ENCODE measurements at places on chromosomes 12 and 14. TPM values are rescaled to one million over a fixed set of nuclear protein-coding genes. Genes with fewer than 3 reads are reported as not detected.
A peak's percentile ranks its signal among the peaks of the same experiment; 100 is the strongest.

GRCh38 chr12:51187370-51187987 lies 14.5 kb upstream of the TFCP2 start:
- H3K4me3 ChIP-seq, result no peak overlapping the region
- no peak overlapping the region for H3K27ac ChIP-seq
- H3K36me3 ChIP-seq, result peaks cover 34% of the 10 kb centered on the region
- H3K27me3 ChIP-seq, result no peaks in the 10 kb centered on the region
- DNase-seq, result no peak

SNAPC1 gene
- 8.3 TPM for total RNA-seq

DNA sequence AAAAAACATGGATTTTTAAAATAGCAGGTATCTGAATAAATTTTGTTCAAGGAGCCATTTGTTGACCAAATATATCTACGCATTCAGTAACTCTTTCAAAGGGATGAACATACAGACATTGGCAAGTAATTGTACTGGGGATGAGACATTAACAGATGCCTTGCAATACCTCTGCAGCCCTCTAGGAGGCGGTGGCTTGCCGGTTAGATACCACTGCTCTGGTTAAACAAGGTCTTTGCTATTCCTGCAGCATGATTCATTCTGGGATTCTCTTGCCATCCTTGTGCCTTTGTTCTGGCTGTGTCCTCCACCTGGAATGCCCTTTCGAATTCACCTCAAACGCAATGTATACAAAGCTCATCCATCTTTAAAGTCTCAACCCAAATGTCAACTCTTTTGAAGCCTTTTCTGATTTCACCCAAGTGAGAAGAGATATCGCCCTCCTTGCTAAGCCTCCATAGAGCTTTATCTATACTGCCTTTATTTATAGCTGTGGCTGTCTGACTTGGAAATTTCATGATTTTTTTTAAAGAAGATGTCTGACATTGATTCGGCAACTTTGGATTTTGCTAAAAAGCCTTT lies 131.0 kb upstream of the SRRM4 start:
- no peaks in the 10 kb centered on the region for H3K4me1 ChIP-seq
- no peak overlapping the region for H3K27ac ChIP-seq
- no peaks in the 10 kb centered on the region for H3K36me3 ChIP-seq
- no peak overlapping the region for H3K4me3 ChIP-seq

- H3K4me3 ChIP-seq, result no peak overlapping the region
- no peaks in the 10 kb centered on the region for H3K4me1 ChIP-seq
- DNase-seq, result no peak
- no peaks in the 10 kb centered on the region for H3K27me3 ChIP-seq
Observed at GRCh38 chr12:57048423-57049118, 1.4 kb downstream of the MYO1A start.

DNA sequence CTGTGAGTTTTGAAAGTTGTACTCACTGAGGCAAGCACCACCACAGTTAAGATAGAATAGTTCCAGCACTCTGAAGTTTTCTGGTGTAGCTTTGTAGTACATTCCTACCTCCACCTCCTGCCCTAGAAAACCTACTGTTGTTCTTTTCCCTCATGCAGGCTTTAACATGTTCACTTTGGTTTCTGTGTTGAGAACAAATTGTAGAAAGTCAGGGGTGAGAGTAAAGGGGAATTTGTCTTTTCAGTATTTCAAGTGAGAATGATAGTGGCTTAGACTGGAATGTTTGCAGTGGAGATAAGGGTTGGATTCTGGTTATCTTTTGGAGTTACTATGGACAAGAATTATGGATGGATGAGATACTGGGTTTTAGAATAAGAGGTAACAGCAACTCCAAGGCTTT lies 67.2 kb downstream of the AEBP2 start:
- H3K27ac ChIP-seq, result no peak overlapping the region
- no peaks in the 10 kb centered on the region for H3K27me3 ChIP-seq
- H3K4me1 ChIP-seq, result no peaks in the 10 kb centered on the region
- H3K36me3 ChIP-seq, result peaks cover 3% of the 10 kb centered on the region
- H3K4me3 ChIP-seq, result no peak overlapping the region

DNA sequence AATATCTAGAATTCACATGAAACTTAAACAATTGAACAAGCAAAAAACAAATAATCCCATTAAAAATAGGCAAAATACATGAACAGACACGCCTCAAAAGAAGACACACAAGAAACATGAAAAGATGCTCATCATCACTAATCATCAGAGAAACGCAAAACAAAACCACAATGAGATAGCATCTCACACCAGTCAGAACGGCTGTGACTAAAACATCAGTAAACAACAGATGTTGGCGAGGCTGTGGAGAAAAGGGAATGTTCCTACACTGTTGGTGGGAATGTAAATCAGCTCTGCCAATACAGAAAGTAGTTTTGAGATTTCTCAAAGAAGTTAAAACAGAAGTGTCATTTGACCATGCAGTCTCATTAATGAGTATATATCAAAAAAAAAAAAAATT lies 121.3 kb downstream of the PTPRO start:
- no peak overlapping the region for H3K4me3 ChIP-seq
- no peaks in the 10 kb centered on the region for H3K36me3 ChIP-seq
- no peak overlapping the region for H3K27ac ChIP-seq
- no peak for DNase-seq
- no peaks in the 10 kb centered on the region for H3K27me3 ChIP-seq

DNA sequence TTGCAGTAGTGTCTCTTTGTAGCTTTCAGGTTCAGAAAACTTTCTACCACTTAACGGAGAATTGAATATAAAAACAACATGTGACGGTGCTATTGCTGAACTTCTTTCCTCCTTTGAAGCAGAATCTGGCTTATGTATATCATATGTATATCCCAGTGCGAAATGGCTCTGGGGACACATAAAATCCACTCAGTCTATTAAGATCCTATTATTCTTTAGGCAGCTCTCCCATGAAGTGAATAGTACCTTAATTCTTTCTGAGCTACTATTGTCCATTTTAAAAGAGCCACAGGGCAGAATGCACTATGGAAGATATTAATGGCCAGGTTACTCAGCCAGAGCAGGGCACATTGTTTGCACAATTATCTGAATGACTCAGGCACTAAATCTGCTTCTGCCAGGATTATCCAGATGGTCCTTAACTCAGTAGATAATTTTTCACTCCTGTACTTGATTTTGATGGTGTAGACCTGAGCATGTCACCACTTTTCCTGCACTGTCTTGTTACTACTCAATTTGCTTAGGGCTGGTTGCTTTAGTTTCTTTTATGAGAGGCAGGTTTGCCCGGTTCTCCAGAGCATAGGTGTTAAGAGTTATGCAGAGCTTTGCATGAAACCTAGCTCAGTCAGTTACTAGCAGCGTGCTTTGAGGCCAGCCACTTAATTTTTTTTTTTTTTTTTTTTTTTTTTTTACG lies 5.5 kb downstream of the CNTN1 start:
- no peak overlapping the region for H3K27ac ChIP-seq
- no peak overlapping the region for H3K4me3 ChIP-seq
- H3K36me3 ChIP-seq, result no peaks in the 10 kb centered on the region
- no peaks in the 10 kb centered on the region for H3K27me3 ChIP-seq
- DNase-seq, result no peak

B4GALNT3 gene
- total RNA-seq, result 3.4 TPM

- no peak overlapping the region for H3K4me3 ChIP-seq
- H3K27ac ChIP-seq, result peak overlapping the region; percentile 68
- no peaks in the 10 kb centered on the region for H3K36me3 ChIP-seq
Observed at GRCh38 chr12:92502417-92503028, 200.3 kb upstream of the PLEKHG7 start.

GRCh38 chr12:105506678-105507310 lies 176.3 kb downstream of the C12orf75 start:
- no peak overlapping the region for H3K27ac ChIP-seq
- no peaks in the 10 kb centered on the region for H3K36me3 ChIP-seq
- H3K4me3 ChIP-seq, result no peak overlapping the region
- DNase-seq, result no peak
- H3K4me1 ChIP-seq, result no peaks in the 10 kb centered on the region

DNA sequence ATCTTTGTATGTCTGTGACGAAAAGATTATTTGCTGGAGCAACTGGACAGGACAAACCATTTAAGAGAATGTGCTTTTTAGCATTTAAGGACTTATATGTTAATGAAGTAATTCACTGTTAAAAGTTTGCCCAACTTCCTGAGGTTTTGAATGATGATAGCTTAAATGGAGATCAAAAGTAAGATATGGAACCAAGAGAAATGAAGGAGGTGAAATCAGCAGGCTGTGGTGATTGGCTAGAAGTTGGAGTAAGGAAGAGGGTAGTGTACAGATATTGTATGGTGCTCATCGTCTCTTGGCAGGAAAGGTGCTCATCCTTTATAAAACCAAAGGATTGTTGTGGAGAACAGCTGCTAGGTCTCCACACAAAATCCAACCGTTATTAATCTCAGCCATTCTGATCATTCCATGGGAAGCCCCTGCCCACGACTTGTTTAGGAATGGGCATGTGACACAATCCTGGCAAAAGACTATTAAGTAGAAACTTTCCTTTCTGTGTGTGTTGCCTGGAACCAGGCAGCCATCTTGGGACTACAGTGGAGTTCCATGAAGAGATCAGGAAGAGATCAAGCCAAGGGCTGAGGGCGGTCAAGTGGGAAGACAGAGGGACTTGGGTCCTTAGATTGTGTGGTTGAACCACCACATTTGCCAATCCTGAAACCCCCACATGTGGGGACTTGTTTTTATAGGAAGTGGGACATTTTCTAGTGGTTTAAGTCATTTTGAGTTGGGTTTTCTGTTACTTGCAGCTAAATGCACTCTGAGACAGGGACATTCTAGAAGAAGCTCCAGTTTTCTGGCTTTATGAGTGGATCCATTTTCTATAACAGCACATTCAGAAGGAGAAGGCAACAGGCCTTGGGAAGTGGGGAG lies 56.8 kb upstream of the CHST11 start:
- DNase-seq, result no peak
- H3K36me3 ChIP-seq, result no peaks in the 10 kb centered on the region
- H3K27me3 ChIP-seq, result no peaks in the 10 kb centered on the region
- no peaks in the 10 kb centered on the region for H3K4me1 ChIP-seq
- no peak overlapping the region for H3K27ac ChIP-seq
- H3K4me3 ChIP-seq, result no peak overlapping the region

- no peak overlapping the region for H3K4me3 ChIP-seq
- no peaks in the 10 kb centered on the region for H3K36me3 ChIP-seq
- H3K4me1 ChIP-seq, result peaks cover 7% of the 10 kb centered on the region
- no peaks in the 10 kb centered on the region for H3K27me3 ChIP-seq
Observed at GRCh38 chr12:114952573-114953271, 268.7 kb upstream of the TBX3 start.

DNA sequence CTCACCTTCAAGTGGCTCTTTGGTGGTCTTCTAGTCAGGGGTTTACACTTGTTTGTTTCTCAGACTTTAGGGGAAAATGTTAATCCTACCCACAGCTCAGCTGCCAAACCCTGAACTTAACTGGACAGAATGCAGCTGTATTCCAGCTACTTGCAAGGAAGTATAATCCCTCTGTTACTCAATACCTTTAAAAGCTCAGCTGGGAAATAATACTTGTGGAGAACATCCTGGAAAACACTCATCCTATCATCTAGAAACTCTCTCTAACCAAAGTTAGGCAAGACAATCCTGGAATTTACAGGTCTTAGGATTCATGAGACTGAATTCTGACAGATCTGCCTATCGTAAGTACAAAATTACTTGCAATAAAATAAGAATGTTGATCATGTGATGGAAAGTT lies 404.1 kb downstream of the ADAMTS20 start:
- no peak for DNase-seq
- no peaks in the 10 kb centered on the region for H3K36me3 ChIP-seq
- no peaks in the 10 kb centered on the region for H3K4me1 ChIP-seq
- H3K27me3 ChIP-seq, result no peaks in the 10 kb centered on the region

CCDC175 gene
- total RNA-seq, result 1.5 TPM

DNA sequence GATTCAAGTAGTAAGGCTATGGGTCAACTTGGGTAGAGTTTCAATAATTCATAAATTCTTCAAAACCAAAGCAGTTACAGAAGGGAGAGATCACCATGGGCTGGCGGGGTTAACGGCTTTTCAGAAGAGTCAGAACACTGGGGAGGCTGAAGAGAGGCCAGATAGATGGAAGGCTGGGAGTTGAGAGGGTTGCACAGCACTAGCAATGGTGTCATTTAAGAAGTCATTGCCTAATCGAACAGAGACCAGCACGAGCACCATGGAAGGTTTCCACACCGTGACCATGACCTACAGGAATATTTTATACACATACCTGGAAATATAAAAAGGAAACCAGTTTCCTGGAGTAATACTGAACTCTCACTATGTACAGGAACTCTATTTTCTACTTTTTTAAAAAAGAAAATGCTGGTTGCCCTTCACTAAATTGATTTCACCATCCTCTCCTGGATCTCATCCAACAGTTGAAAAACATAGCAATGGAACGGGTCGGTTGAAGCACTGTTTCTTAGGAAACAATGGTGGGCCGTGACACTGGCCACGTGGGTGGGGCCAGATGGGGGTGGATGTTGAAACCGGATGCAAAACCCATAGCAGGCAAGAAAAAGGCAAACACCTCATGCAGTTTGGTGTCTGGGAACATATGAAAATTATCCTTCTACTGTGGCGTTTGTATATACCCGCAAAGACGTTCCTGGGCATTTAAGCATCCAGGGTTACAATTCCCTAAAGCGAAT lies 38.0 kb upstream of the RIN3 start:
- DNase-seq, result no peak
- no peaks in the 10 kb centered on the region for H3K4me1 ChIP-seq
- no peaks in the 10 kb centered on the region for H3K27me3 ChIP-seq
- no peak overlapping the region for H3K27ac ChIP-seq
- H3K4me3 ChIP-seq, result no peak overlapping the region

GRCh38 chr12:115037830-115038229 lies 353.9 kb upstream of the TBX3 start:
- no peaks in the 10 kb centered on the region for H3K4me1 ChIP-seq
- no peak overlapping the region for H3K4me3 ChIP-seq
- no peaks in the 10 kb centered on the region for H3K27me3 ChIP-seq
- H3K27ac ChIP-seq, result no peak overlapping the region
- H3K36me3 ChIP-seq, result no peaks in the 10 kb centered on the region

DNA sequence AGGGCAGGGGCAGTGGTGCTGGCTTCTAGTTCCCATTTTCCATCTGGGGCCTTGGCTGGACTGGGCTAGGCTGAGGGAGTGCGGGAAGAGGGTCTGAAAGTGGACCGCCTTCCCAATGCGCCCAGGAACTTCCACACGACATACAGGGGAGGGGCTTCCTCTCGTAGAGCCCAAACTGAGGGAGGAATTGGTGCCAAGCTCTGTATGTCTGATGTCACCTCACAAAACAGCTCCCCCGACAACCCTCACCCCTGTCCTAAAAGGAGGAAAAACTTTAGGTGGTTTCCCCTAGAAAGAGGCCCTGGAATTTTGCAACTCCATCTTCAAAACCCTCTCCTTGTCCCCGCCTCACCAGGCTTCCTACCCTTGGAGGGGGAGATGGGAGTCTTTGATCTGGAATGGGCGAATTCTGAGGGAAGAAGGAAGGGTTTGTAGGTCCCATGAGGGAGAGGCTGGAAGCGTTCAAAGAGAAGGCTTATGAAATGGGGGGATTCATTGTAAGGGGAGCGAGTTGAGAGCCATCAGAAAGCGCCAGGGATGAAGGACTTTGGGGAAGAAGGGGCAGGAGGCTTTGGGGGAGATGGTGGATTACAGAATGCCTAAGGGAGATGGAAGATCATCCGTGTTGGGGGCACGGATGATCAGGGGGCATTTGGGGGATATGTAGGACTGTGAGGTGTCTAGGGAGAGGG lies 844 bp downstream of the GLTP start:
- peaks cover 2% of the 10 kb centered on the region for H3K36me3 ChIP-seq
- peak overlapping the region; percentile 83 for H3K27ac ChIP-seq
- H3K4me3 ChIP-seq, result peak overlapping the region; percentile 89
- H3K4me1 ChIP-seq, result peaks cover 32% of the 10 kb centered on the region
- peaks cover 9% of the 10 kb centered on the region for H3K27me3 ChIP-seq

GRCh38 chr14:105187116-105187515 lies 6.0 kb upstream of the NUDT14 start:
- H3K27me3 ChIP-seq, result no peaks in the 10 kb centered on the region
- H3K4me1 ChIP-seq, result peaks cover 5% of the 10 kb centered on the region
- no peak overlapping the region for H3K4me3 ChIP-seq
- H3K27ac ChIP-seq, result no peak overlapping the region
- H3K36me3 ChIP-seq, result no peaks in the 10 kb centered on the region

KRAS gene
- total RNA-seq, result 45.4 TPM

All from spinal cord (tissue), 10 donors.